T-cell (primary cell): ENCODE measurements at places on chromosomes 6 and 20.

DNA sequence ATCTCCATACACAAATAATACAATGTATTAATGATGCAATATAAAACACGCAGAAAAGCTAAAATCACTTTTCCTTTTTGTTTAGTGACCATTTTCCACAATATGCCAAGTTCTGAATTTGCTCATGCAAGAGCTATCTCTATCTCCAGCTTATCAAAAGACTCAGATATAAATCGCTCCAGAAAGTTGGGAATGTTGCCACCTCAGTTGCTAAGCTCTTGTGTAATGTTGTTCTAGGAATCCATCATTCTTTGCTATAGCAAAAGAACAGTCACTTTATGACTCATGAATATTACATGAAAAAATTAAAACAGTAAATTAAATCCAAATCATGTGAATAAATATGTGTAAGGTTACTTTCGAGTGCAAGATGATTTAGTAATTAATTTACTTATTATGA, 8.7 kb downstream of the PLAGL1 start:
- DNase-seq: no peak

- no peak for DNase-seq
Observed at GRCh38 chr20:49823152-49823847, 10.7 kb downstream of the SLC9A8 start.

- DNase-seq: no peak
Observed at GRCh38 chr20:31698243-31698802, 24.3 kb downstream of the BCL2L1 start.

GRCh38 chr6:72740135-72740534, 118.3 kb downstream of the KCNQ5 start:
- no peak for DNase-seq
